ENCODE measurements at places on chromosomes 3 and 15. TPM values are rescaled to one million over a fixed set of nuclear protein-coding genes. Genes with fewer than 3 reads are reported as not detected.

DNA sequence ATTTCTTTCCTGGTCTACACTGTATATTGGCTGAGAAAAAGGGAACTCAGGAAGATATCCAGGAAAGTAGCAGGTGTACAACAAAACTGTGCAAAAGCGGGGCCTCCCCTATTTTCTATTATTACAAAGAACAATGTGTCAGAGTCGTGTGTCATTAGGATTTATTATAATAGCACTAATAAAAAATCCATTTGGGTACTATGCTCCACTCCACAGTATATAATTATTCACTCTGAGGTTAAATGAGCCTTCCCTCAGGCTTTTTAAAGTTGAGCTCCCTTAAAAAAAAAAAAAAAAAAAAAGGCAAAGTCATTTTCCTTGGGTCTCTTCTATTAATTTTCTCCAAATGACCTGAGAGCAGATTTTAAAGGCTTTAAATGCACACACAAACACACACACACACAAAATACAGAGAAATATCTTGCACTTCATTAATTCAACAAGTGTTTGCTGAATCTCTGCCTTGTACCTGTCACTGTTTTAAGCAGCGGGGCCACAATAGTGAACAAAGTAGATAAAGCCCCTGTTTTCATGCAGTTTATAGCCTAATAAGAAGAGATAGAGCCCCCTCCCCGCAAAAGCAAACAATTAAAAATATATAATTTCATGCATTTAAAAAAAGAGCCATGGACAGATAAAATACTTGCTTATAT is 1.3 kb upstream of the DPP8 start:
- DNase-seq, result no peak

- no peak for DNase-seq
Measured at GRCh38 chr3:45547764-45548680, 46.5 kb upstream of the LIMD1 start.

DNA sequence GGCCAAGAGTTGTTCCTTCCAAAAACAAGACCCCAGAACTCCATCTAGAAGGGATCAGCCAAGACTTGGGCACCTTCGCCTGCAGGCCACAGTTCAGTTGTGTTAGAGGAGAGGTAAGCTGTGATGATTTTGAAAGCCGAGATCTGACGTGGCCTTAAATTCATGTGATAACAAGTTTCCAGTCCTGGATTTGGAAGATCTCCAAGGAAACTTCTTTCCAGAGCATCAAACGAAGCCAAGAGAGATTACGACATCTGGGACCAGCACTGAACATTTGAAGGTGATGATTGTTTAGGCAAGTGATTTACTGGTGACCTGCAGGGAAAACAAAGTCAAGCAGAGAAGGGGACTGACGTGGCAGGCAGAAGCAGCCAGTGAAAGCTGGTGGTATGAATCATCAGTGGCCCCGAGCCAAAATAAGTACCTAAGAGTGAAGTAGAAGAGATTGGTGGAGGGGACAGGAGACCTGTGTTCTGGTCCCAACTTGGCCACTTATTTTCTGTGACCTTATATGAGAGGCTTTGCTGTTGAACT is 339.0 kb upstream of the PROK2 start:
- DNase-seq, result peak; percentile 19

- DNase-seq, result no peak
Measured at GRCh38 chr3:64878362-64878761, 190.6 kb upstream of the ADAMTS9 start.

DNA sequence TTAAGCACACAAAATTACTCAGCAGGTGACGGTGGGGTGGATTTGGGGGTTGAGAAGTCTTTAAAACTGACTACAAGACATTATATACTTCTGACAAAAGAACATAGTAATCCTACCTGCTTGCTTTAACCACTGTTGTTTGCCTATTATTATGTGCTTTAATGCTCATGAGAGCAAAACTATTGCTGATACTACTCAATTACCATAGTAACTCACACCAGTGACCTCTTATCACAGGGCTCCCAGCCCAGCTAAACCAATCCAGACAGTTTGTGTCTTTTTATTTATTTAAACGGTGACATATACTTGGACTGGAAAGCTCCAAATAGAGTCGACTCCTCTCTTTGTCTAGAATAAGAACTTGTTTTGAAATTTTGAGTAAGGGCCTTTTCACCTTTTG is 42.8 kb upstream of the FEZF2 start:
- no peak for DNase-seq

Gene EFL1
- 25.3 TPM for polyA plus RNA-seq

Gene RAB27A
- polyA plus RNA-seq, result 33.3 TPM

- no peak for DNase-seq
Measured at GRCh38 chr3:25713341-25713985, 48.8 kb upstream of the TOP2B start.

Gene TARS3
- 5.6 TPM for polyA plus RNA-seq

DNA sequence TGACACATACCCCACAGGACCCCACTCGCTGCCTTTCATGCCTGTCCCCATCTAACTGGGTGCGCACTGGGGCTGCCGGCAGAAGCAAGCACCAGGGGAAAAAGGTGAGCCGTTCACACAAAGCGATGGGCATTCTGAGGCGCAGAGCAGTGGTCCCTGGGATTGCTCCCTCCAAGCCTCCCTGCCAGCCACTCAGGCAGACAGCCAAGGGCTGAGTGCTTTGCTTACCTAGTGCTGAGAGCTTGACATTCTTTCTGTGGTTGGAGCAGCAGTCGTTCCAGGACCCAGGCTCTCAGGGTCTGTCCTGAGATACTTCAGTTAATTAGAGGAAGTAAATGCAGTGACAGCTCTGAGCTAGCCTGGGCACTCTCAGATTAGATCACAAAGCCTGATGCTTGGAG is 5.7 kb downstream of the ESYT3 start:
- no peak for DNase-seq

DNA sequence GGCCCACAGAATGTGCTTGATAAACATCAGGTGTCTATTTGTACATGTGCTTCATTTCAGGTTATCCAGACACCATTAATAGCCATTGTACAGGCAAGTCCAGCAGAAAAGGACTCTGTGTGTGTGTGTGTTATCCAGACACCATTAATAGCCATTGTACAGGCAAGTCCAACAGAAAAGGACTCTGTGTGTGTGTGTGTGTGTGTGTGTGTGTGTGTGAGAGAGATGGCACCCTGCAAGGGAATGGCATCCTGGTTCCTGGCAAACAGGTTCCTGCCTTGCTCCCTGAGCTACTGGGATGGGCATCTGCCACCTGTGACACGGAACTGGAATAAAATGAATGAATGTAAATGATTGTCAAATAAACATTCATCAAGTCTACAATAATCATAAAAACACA is 11.7 kb downstream of the SUCLG2 start:
- DNase-seq, result no peak

Measured in GM12878 (cell line).